ENCODE measurements at places on chromosomes 3 and 15. TPM values are rescaled to one million over a fixed set of nuclear protein-coding genes. Genes with fewer than 3 reads are reported as not detected.

GRCh38 chr3:106824856-106825255, 552.4 kb upstream of the CCDC54 start:
- no peak for DNase-seq

GRCh38 chr3:138374573-138375134, 26.3 kb downstream of the MRAS start:
- DNase-seq, result no peak

DNA sequence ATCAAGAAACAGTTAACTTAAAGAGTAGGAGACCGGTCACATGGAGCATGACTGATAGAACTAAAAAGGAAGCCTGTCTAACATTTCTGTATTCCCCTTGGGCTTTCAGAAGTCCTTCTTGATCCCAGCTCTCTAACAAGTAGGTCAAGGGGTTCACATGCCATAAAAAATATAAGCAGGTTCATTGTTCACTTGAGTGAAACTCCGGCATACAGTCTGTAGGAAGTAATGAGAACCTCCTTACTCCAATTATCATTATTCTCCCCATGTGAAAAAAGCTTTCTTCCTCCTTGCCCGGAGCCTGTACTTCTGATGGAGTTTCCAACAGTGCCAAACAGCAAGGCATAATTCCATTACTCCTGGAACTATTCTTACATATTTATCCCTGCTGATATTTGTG, 242.8 kb upstream of the CNTN4 start:
- DNase-seq, result no peak

- DNase-seq, result no peak
These were observed 214.7 kb upstream of the NECTIN3 start for GRCh38 chr3:110856916-110857315.

- DNase-seq, result no peak
These were observed 24.0 kb upstream of the SOX2 start for GRCh38 chr3:181687731-181688130.

GRCh38 chr3:53708001-53708621, 138.1 kb downstream of the CHDH start:
- no peak for DNase-seq

DNA sequence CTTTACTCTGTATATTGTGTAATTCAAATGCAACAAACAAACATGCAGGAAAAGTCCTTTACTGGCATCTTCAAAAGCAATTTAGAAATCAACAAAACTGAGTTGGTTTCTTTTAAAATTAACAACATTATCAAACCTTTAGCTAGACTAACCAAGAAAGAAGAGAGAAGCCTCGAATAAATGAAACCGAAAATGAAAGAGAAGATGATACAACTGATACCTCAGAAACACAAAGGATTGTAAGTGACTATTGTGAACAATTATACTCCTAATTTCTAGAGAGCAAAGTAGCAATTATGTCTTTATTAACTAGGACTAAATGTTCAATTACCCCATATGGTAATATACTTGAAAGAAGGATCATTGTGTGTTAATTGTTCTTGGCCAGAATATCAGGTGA, 49.2 kb upstream of the P3H2 start:
- DNase-seq, result no peak

GRCh38 chr3:16790432-16791400, 94.0 kb upstream of the PLCL2 start:
- no peak for DNase-seq

- no peak for DNase-seq
These were observed 103.2 kb upstream of the ONECUT1 start for GRCh38 chr15:52893338-52893737.

Gene SLC12A1
- total RNA-seq, result not detected

Gene MAP6D1
- 2.4 TPM for total RNA-seq

Gene MOBP
- total RNA-seq, result not detected

Gene SCAANT1
- not detected for total RNA-seq

Gene SENP5
- 16.7 TPM for total RNA-seq

All from left ventricle myocardium inferior (tissue), 1 donor.